ENCODE measurements at places on chromosomes 7 and 10. TPM values are rescaled to one million over a fixed set of nuclear protein-coding genes. Genes with fewer than 3 reads are reported as not detected.

TMEM139 gene
- not detected for polyA plus RNA-seq

FAM149B1 gene
- polyA plus RNA-seq: 5.9 TPM

PGAM2 gene
- polyA plus RNA-seq: not detected

BTRC gene
- polyA plus RNA-seq: 8.7 TPM

TSPAN12 gene
- polyA plus RNA-seq: not detected

FKBP9 gene
- 0.71 TPM for polyA plus RNA-seq

C10orf67 gene
- not detected for polyA plus RNA-seq

PODXL gene
- 0.90 TPM for polyA plus RNA-seq
